ENCODE measurements at places on chromosomes 2 and 18. TPM values are rescaled to one million over a fixed set of nuclear protein-coding genes. Genes with fewer than 3 reads are reported as not detected.

ANKRD44 gene
- 10.1 TPM for total RNA-seq

PSMA8 gene
- 0.12 TPM for total RNA-seq

EPHA4 gene
- total RNA-seq = 27.7 TPM

- DNase-seq = no peak
Measured at GRCh38 chr2:102473631-102474030, 605 bp downstream of the SLC9A4 start.

QPCT gene
- 1.1 TPM for total RNA-seq

CTAGE1 gene
- not detected for total RNA-seq

DNA sequence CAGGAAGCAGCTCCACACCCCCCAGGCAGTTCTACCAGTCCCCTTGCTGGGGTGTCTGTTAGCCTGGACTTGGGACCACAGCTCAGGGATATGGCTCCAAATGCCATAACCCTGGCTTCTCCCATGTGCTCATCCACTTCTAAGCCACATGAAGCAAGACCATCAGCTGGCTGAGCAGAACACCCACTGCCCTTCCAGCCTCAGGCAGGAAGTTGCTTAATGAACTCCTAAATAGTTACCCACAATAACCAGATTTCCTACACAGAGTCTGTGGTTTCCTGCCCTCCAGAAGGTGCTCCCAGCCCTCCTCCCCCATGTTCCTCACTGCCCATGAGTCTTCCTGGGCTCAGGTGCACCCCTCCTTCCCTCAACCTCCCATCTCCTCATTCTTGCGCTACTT lies 98.3 kb upstream of the EPC2 start:
- DNase-seq = no peak

DNA sequence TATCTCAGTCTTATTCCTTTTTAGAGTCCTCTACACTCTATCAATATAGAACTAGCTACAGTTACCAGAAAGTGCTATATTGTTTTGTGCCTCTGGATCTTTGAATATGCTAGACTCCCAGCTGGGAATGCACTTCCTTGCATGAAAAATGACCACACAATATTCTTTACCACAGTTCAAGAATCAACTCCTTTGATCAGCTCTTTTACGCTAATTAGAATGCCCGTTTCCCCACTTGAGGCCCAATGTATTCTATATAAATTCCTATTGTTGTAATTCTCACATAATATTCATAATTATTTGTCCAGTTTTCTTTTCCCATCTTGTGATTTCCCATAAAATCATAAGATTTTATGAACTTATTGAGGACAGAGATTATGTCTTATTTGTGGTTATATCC lies 142.2 kb downstream of the UBE2E3 start:
- DNase-seq = no peak

GRCh38 chr2:48398285-48399002 lies 131.5 kb upstream of the STON1 start:
- no peak for DNase-seq

DNA sequence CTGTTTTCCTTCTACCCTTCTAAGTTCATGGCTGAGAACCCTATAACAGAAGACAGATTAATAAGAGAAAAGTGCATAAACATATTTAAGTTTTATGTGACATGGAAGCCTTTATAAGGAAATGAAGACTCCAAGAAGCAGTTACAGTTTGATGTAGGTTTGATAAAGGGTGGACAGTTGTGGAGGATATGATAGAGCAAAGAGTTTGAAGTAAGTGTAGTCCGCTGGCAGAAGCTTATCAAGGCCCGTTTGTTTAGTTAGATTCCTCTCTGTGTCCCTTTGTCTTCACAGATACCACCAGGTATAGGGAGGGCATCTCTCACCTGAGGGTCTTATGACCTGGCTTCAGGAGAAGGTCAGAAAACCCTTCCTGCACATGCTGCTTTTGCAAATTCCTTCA lies 10.4 kb upstream of the CASP8 start:
- DNase-seq = no peak

SMIM21 gene
- not detected for total RNA-seq

- no peak for DNase-seq
Measured at GRCh38 chr2:191773136-191773535, 73.8 kb downstream of the CAVIN2 start.

DNA sequence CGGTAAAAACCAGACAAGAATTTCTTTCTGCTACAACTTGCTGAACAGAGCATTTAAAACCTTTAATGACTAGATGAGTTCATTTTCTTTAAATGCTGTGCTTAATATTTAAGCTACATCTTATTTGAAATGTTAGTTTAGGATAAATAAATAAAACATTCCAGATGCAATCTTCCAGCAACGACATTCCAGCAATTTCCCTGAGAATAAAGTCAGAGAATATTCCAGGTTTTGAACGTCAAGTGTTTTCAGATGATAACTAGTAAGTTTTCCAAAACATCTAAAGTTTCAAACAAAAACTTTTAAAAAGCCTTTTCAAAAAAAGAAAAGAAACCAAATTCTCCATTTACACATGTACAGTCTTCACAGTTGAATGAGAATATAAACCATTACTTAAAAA lies 104.8 kb downstream of the PPP1R1C start:
- no peak for DNase-seq

PARD6G gene
- 12.1 TPM for total RNA-seq

SLC5A7 gene
- not detected for total RNA-seq

DSC2 gene
- total RNA-seq = 2.5 TPM

DNA sequence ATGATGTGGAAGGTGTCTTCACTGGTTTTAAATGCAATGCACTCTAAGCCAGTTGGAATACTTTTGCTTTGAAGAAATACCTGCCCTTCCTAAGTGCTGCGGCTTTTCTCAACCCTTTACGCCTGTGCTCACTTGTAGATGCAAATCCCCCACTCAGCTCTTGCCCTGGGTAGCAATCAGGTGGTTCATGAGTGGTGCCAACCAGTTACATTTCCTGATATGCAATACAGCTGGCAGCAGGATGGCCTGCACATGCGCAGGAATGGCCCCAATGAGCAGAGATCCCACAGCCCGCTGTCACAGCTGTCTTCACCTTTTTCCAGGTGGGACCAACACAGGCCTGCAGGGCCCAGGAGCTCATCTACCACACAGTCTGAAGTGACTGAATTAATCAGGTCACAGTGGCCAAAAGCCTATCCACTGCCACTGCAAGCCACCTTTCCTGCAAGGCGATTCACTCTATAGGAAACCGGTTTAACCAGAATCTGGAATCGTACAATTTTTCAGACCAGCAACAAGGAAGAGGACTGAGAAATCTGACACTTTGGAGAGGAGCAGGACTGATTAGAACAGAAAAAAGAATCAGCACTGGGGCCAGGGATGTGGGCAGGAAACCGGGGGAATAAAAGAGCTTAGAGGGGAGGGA lies 247.8 kb downstream of the MYT1L start:
- no peak for DNase-seq

GRCh38 chr18:55322178-55322735 lies 265.7 kb downstream of the TCF4 start:
- peak; percentile 85 for DNase-seq

CPLX4 gene
- not detected for total RNA-seq

DNA sequence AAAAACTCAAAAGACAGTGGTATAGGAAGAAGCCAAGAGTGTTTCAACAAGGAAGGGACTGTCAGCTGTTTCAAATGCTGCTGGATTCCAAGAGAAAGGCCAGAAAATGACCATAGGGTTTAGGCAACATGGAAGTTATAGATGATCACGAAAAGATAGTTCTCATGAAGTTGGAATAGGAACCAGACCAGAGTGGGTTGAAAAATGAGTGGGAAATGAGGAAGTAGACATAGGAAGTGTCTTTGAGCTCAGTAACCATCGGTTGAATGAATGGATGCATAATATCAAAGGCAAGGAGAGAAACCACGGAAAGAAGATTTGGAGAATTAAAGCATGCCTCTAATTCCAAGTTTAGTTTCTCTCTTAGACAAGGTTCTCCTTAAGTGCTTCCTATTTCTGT lies 1.3 kb downstream of the NCAPH start:
- no peak for DNase-seq

DNA sequence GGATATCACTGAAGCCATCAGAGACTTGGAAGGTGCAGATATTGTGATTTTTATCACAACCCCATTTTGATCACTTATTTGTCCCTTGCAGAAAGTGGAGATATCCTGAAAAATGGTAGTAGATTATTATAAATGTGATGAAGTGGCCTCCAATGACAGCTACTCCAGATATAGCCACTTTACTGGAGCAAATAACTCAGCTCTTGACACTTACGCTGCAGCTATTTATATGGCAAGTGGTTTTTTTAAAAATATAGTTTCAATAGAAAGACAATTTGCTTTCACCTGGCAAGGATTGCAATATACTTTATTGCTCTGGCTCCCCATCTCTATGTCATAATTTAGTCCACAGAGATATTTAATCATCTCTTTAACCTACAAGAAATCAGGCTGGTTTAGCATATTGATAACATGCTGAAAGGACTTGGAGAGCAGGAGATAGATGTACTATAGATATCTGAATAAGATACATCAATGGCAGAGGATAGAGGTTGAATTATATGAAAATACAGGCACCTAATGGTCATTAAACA lies 182.8 kb upstream of the SKOR2 start:
- DNase-seq = no peak

DNA sequence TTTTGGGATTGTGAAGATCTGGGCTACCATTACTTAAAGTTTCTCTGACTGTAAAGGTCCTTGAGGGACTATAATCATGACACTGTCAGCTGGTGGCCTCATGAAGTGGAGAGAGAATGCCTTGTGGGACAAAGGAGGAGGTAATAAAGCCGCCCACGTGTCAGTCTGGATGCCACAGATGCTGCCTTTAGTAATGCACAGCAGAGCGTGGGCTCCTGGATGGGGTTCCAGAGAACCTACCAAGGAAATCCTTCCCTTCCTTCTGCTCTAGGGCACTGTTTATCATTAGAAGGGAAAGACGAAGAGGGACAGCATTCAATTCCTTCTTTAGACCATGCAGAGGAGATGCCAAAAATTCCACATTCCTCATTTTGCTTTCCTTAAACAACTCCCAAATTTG lies 63.5 kb downstream of the COL5A2 start:
- no peak for DNase-seq

DNA sequence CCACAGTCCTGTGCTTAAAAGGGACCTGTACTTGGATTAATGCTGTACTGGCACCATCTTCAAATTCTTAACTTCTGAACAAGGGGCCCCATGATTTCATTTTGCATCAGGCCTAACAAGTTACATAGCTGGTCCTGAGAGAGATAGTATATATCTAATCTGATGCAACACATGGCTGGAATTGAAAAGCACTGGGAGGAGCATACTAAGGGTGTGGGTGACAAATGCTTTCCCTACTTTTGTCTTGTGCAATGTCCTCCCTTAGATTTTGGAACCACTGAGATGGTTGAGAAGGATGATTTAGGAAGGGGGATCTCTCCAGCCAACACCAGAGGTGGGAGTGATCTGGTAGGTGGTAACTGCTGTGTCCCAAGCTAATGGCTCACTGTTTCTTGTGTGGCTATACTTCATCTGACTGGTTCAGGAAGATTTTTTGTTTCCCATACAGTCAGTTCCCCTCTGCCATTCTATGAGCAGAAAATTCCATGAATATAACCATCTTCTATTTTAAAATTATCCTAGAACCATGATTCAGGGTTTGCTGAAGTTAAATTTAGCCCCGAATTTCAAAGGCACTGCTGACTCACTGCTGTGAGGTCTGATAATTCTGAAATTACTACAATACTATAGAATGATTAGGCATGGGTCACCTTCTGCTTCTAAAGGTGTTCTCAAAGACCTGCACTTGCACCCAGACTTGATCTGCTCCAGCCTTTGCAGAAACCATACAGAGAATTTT lies 108.3 kb upstream of the NCKAP5 start:
- DNase-seq = no peak
